Renal cortical epithelial cell (primary cell): ENCODE measurements at places on chromosomes 5 and 9.

DNA sequence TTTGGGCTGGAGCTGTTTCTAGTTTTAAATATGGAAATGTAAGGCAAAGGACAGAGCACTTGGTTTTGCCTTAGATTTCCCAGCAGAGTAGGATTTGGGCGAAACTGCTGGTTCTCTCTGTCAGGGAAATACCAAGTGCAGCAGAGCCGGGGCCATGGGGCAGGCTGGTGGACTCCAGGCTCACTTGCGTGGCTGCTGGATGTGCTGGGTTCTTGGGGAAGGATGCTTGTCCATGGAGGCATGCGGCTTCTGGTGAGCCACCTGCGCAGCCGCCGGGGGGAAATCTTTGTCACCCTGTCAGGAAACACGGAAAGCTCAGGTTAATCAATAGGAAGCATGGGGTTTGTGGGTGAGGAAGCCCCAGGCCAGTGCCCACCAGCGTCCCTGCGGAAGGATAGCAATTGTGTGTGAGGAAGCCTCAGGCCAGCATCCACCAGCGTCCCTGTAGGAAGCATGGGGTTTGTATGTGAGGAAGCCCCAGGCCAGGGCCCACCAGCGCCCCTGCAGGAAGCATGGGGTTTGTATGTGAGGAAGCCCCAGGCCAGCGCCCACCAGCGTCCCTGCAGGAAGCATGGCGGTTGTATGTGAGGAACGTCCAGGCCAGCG lies 80.1 kb downstream of the DAP start:
- DNase-seq, result no peak

DNA sequence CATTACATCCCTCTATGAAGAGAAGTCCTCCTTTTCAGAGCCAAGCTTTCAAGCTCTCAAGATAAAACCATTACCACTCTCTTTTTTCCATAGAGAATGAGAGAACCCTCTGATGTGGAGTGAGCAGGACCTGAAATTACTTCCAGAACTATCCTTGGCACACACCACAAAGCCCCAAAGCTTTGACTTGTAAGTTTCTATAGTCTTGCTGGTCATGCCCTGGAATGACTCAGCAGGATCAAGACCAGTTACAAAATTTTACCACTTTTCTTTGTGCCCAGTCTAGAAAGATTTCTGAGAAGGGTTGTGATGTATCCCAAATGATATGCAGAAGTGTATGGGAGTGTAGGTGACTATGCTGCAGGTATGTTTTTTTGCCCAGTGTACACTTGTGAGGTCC lies 760.6 kb downstream of the TLE1 start:
- no peak for DNase-seq

DNA sequence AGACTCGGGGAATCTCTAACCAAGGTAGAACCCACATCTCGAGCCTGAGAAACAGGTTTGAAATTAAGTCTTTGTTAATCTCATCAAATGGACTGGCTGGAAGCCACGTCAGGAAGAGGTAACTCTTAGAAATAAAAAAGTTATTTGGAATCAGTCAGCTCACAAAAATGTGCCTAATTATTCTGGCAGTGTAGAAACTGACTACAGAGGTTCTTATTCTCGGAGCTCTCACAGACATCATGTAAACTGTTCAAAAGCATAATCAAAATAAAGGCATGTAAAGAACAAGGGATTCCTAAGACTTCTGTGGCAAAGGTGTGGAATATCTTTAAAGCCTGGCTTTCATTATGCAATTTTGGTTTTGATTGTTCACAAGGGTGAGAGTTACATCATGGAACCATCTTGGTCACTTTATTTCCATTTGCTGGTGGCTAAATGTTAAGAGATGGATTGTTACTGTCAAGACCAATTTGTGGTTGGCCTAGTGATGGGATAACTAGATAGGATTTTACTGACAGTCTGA lies 85.1 kb downstream of the OTULIN start:
- no peak for DNase-seq

DNA sequence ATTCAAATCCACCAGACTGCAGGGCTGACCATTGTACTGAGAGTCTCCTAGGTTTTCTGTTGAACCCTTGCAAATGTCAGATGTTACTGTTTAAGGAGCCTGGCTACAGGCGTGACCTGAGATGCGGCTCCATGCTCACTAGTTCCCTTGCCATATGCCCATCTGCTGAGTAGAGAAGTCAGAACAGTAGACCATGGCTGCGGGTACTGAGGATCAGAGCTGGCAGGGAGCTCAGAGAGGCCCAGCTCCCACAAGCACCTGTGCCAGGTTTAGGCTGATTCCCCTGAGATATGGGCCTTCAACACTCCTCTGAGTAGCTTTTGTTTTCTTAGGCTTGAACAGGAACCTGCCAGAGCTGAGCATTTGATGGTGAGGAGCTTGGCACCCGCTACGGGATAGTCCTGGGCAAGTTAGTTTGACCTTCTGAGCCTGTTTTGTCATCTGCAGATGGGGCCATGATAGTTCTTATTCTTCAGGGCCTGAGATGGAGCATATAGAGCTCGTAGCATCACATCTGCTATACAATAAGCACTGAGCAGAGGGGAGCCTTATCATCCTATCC lies 83.7 kb downstream of the BOD1 start:
- DNase-seq, result no peak

- peak; percentile 75 for DNase-seq
Measured at GRCh38 chr9:22244139-22245011, 202.2 kb upstream of the DMRTA1 start.

DNA sequence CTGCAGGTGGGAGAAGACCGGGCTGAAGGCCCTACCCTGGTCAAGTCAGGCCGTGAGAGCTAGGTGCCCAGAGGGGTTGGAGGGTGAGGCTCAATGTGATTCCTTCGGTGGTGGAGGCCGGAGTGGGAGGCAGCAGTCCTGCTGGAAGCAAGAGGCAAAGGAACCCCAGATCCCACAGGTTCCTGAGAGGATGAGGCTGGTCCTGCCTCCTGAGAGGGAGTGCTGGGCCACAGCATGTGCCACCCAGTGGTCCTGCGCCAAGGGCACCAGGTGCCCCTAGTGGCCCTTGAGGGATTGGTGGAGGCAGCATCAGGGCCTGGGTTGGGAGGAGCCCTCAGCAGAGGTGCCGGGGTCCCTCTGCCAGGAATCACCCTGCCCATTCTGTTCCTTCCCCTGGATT lies 59.1 kb downstream of the BARX1 start:
- DNase-seq, result no peak
